ENCODE measurements at places on chromosomes 12 and 14. TPM values are rescaled to one million over a fixed set of nuclear protein-coding genes. Genes with fewer than 3 reads are reported as not detected.
A peak's percentile ranks its signal among the peaks of the same experiment; 100 is the strongest.

COQ10A gene
- 6.0 TPM for total RNA-seq

FAM177A1 gene
- total RNA-seq, result 43.9 TPM

NID2 gene
- 40.1 TPM for total RNA-seq

ITGB7 gene
- not detected for total RNA-seq

TAS2R50 gene
- total RNA-seq, result 1.2 TPM

C14orf132 gene
- 5.2 TPM for total RNA-seq

FLRT2 gene
- total RNA-seq, result 305 TPM

LMNTD1 gene
- total RNA-seq, result under 0.01 TPM

GRCh38 chr12:6323340-6323994, 13.0 kb downstream of the PLEKHG6 start:
- peak; percentile 97 for DNase-seq

- no peak for DNase-seq
Measured at GRCh38 chr14:103656031-103656755, 27.2 kb downstream of the KLC1 start.

DNA sequence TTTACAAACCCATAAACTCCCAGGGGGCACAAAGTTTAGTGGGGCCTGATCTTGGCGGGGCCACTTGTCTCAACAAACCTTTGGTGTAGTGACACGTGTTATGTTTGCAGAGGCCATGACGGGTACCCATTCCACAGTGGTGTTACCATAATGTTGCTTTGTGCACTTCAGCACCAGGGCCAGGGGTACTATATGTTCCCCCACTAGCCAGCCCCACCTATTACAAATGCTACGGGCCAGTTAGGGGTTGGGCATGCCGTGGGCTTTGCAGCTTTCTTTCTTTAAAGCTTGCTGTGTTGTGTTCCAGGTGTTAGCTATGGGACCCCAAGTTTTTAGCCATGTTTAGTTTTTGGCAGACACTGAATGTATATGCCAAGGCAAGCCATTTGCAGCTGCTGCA, 30.8 kb upstream of the G2E3 start:
- DNase-seq, result no peak

DNA sequence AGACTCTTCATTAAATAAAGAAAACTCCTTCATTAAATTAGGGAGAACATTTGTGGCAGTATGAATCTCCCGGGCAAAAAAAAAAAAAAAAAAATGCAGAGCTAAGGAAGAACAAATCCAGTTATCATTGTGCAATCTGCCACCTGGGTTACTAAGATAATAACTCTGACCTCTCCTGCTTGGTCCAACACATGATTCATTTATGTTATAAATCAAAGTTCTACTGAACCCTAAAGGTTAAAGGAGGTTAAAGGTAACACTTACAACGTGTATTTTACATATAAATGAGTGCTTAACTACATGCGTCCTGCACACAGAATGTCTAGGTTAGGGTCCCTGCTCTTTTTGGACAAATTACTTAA, 4.2 kb downstream of the TGFB3 start:
- no peak for DNase-seq

- no peak for DNase-seq
Measured at GRCh38 chr12:76329606-76330005, 18.6 kb downstream of the BBS10 start.

GRCh38 chr14:87992346-87992717, 650 bp downstream of the GALC start:
- DNase-seq, result no peak

DNA sequence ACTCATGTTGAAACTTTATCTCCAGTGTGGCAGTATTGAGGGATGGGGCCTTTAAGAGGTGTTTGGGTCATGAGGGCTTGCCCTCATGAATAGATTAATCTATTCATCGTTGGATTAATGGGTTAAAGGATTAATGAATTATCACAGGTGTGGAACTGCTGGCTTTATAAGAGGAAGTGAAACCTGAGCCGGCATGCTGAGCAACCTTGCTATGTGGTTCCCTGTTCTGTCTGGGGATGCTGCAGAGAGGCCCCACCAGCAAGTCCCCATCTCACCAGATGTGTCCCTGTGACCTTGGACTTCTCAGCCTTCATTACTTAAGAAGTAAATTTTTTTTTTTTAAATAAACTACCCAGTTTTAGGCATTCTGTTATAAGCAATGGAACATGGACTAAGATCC, 109.6 kb downstream of the DYRK2 start:
- no peak for DNase-seq

DNA sequence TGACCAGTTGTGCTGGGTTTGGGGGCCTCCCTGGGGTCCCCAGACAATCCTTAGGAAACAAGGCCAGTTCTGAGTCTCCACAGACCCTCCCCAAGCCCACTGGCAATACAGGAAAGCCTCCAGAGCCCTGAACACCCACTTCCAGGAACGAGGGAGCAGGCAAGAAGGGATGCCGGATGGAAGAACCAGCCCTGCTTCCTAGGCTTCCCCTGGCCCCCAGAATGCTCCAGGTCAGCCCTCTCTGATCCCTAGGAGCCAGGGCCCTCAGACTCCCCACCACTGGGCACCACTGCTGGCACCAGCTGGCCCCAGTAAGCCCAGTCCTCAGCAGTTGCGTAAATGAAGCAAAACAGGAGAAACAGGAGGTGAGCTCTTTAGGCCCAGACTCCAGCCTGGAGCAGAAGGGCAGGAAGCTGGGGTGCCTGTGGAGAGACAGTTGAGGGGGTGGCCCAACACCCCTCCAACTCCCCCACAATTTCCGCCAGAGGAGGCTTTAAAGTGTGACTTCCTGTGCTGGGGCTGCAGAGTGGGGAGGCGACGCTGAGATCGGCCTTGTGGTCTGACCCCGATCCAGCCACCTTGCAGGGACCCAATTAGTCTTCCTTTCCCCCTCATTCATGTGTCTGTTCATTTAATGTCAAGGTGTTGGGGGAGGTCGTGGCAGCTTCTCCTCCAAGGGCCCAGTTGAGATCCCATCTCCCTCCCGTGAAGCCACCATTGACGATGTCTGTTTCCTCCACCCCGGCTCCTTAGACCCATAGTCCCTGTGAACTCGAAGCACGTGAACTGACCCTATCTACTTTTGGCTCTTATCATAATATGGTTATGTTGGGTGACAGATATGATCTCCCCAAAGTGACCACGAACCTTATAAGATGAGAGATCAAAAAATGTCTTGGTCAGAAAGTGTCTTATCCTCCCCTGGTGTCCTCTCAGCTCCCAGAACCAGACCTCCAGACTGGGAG, 4.7 kb downstream of the TNFRSF1A start:
- no peak for DNase-seq

DNA sequence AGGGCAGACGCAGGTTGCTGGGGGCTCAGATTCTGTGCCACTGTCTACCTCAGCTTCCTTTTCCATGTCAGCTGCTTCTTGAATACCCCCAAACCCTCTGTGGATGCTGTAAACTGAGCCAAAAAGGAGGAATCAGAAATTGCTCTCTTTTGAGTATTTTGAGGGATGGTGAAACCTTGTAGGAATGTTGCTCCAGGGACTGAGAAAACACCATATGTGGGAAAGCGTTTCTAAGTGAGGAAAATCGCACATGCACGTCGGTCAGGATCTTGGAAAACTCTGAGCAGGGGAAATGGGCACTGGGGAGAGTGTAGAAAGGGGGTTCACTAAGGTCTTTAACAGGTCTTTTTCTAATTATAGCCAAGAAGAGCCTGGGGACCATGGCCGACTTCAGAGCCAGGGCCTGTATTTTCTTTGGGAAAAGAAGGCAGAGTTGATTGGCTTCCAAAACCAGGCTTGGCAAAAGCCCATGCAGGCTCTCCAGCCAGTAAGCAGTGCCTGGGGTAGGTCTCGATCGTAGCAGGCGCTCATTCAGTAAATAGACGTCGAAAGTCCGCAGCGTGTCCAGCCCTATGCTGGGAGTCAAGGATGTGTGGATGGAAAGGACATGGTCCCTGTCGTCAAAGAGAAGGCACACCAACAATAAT, 58.0 kb downstream of the NTF3 start:
- DNase-seq, result no peak

GRCh38 chr14:105562713-105563346, 36.4 kb downstream of the TMEM121 start:
- no peak for DNase-seq

- no peak for DNase-seq
Measured at GRCh38 chr12:69517406-69517805, 47.2 kb downstream of the FRS2 start.

GRCh38 chr12:63170321-63170720, 19.3 kb upstream of the AVPR1A start:
- DNase-seq, result no peak

GRCh38 chr12:13121568-13121967, 18.1 kb upstream of the GSG1 start:
- DNase-seq, result no peak

DNA sequence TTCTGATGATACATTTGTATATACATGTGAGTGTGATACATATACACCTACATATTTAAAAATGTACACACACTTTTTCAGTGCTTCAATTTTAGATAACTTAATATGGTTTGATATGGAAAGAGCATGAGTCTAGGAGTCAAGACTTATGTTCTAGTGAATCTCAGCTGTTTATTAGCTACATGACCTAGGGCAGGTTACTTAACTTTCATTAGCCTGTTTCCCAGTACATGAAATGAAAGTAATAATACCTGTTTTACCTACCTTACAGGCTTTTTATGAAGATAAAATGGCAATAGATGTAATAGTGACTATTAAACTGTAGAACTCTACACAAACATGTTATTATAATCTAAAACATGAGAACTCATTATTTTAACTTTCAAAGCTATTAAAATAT, 39.5 kb downstream of the KIF21A start:
- no peak for DNase-seq

All from dermis microvascular lymphatic vessel endothelial cell (primary cell).